ENCODE measurements at places on chromosomes 6 and 20.

GRCh38 chr20:52160621-52161204, 30.9 kb downstream of the ZFP64 start:
- no peak for ATAC-seq

GRCh38 chr6:21459641-21460040, 133.9 kb upstream of the SOX4 start:
- no peak for ATAC-seq

- ATAC-seq = no peak
These were observed 69.6 kb upstream of the TULP1 start for GRCh38 chr6:35582315-35582714.

DNA sequence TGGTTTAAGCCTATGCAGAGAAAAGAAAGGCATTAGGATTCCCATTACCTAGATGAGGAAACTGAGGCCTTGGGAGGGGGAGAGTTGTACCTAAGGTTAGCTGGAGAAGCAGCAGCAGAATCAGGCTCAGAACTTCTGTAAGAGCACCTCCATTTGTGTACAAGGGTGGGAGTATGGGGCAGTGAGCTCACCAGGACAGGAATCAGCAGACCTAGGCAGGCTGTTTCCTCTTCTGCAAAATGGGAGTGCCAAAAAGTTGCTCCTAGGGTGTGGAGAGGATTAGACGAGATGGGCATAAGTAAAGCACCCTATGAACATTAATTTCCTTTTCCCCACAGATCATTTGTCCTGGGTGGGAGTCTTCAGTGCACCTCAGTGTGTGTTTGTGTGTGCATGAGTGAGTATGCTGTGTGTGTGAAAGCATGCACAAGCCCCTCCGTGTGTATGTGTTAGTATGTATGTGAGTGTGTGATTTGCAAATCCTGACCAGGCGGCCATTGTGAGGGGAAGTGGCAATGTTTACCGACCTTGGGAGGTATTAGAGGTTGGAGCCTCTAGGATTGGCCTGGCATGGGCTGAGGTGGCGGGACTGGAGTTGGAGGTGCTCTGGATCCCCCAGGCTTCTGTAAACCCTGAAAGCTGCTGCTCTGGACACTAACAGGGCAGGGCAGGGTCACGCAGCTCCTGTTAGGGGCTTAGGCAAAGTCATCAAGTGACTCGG, 78.8 kb downstream of the VEGFA start:
- no peak for ATAC-seq

GRCh38 chr6:56890683-56891429, 64.1 kb upstream of the BEND6 start:
- ATAC-seq = peak; percentile 91

DNA sequence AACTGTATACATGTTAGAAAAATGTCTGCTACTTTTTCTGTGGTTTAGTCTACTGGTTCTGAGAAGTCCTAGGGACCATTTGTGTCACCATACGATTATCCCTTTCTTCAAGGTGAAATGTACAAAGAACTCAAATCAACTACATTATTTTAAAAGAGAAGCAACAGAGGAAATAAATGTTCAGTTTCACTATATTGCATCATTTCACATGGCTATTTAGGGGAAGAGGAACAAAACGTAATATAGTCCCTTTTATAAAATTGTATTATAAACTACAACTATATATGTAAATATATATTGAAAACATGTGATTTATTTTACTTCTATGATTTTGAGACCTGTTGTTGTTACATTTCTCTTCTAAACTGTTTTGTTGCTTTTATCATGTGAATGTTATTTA, 1308.0 kb downstream of the EPHA7 start:
- ATAC-seq = no peak

GRCh38 chr6:112802144-112802543, 455.0 kb downstream of the RFPL4B start:
- ATAC-seq = no peak

DNA sequence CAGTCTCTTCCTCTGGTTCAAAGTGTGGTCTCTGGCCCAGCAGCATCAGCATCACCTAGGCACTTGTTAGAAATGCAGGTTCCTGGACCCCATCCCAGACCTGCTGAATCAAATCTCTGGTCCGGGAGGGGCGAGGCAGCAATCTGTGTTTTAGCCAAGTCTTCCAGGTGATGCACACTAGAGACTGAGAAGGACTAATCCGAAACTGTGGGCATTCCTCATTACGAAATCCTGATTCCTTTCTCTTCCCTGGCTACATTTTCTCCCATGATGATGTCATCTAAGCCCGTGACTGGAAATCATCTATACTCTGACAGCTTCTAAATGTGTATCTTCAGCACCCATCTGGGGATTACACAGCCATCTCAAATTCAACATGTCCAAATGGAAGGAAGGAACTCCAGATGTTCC, 39.7 kb upstream of the PRND start:
- ATAC-seq = no peak

- ATAC-seq = no peak
These were observed 56.8 kb downstream of the MYH7B start for GRCh38 chr20:35012227-35013069.

DNA sequence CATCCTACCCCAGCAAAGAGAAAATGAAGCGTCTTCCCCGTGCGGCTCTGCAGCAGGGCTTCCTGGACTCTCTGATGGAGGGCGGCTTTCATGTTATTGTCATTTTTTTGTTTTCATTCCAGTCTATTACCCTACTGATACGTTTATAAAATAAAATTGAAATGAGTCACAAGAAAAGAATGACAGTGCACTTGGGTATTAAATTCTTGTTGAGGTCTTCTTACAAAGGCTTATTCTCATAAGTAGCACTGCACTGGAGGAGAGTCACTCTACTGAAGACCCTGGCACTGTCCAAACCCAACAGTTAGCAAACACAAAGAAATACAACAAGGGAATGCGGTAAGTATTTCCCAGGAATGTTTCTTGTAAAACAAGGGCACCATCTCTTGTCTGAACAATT, 379.3 kb downstream of the MAFB start:
- no peak for ATAC-seq

DNA sequence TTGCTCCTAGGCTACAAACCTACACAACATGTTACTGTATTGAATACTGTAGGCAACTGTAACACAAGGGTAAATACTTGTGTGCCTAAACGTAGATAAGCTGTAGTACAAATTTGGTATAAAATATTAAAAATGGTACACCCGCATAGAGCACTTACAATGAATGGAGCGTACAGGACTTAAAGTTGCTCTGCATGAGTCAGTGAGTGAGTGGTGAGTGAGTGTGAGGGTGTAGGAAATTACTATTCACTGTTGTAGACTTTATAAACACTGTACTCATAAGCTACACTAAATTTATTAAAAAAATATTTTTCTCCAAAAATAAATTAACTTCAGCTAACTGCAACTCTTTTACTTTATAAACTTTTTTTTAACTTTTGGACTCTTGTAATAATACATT, 391.6 kb downstream of the ADGRB3 start:
- no peak for ATAC-seq

DNA sequence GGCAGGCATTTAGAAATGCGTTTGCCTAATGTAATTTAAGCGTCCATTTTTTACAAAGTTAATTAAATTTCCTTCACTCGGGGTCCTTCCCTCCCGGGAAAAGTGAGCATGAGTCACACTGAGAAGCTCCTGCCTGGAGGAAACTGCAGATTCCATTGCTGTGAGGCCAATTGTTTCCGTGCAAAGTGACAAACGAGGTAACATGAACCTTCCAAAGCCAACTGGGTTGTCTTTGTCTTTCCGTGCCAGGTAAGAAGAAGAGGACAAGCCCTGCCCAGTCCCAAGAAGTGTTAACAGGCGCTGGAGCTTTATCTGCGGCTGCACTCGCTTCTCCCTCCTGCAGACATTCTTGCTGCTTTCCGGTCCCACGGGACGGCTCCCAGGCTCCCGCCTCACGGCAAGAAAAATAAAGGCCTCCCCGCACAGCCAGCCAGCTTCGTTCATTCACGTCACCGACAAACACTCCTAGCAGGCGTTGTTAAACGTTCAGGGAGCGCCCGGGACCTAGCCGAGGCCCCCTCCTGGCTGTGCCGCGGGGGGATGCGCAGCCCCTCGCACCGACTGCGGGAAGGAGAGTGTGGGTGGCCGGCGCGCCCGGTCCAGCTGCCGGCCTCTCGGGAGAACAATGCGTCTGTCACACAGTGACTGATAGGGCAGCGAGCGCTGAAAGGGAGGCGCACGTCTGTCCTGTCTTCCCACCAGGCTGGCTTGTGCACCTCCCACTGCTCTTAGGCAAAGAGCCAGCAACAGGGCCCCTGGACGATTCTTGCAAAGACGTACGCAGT, 61.5 kb upstream of the HDDC2 start:
- no peak for ATAC-seq

GRCh38 chr20:37758332-37758731, 64.5 kb downstream of the CTNNBL1 start:
- no peak for ATAC-seq

DNA sequence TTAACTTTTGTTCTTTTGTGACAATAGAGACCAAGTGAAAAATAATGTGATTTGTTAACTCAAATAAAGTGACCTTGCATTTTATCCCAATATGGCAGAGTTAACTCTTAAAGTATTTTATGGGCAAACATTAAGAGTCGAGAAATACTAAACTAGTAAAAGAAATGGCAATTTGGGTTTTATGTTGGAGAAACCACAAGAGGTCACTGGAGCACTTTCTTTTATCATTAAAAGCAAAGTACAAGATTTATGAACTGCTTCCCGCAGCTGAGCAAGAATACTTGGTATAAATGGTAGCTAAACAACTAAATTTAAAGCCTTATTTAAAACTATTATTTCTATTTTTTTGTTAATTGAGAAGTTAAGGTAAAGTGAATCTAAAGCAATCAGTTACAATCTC, 33.5 kb upstream of the MCM9 start:
- no peak for ATAC-seq

DNA sequence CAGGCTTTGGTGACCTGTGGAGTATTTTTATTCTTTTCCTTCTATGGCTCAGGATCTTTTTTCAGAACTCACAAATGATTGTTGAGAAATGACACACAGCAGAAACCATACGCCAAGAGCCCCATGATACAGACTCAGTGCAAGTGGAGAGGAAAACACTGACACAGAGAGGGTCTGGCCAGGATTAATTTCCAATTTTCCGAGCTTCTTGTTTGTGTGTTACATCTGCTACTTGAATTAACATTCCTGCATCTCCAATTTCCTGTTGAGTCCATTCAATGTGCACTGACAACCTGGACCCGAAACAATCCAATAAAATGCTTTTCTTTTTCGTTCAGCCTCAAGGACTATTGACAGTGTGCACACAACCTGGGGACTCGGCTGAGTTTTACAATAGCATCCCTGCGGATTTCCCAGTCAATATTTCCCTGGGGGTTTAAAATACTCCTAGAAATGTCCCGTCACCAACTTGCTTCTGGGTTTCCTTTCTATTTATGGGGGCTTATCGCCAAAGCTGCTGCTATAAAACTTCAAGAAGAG, 4.9 kb upstream of the MLN start:
- ATAC-seq = no peak

All from activated T-helper 17 cell treated with anti-CD3 and anti-CD28 coated beads, Interleukin-2, amount 50 U/mL, for 72 hours (primary cell).